Naive thymus-derived CD4-positive, alpha-beta T cell (primary cell): ENCODE measurements at places on chromosomes 7 and 10. TPM values are rescaled to one million over a fixed set of nuclear protein-coding genes. Genes with fewer than 3 reads are reported as not detected.

NPC1L1 gene
- total RNA-seq, result 0.32 TPM

FAM25A gene
- total RNA-seq, result not detected in 2 replicates

HOXA1 gene
- total RNA-seq, result 0.10 and 0.36 TPM in 2 replicates

EGR2 gene
- total RNA-seq, result 2.7 TPM

- H3K4me1 ChIP-seq, result no peaks in the 10 kb centered on the region
- H3K4me3 ChIP-seq, result no peak overlapping the region
- no peak for DNase-seq
- H3K36me3 ChIP-seq, result no peaks in the 10 kb centered on the region
- no peaks in the 10 kb centered on the region for H3K27me3 ChIP-seq
- H3K27ac ChIP-seq, result no peak overlapping the region
These were observed 1583.6 kb upstream of the LRRTM3 start for GRCh38 chr10:65342245-65342644.
